ENCODE measurements at places on chromosomes 6 and 20.

DNA sequence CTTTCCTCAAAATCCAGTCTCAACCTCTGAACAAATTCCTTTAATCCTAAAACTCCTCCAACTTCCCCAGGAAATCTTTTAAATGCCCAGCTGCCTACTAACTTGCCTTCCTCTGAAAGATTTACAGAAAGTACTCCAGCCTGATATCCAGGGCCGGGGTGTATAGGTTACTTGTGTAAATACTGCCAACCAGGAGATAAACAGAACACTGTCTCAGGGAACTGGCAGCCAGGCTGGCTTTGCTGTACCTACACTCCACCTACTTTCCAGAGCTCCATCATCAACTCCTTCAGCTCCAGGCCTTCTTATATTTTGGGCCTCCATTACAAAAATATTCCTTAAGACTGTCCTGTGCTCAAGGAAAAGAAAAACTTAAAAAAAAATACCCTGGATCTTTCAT lies 85.9 kb downstream of the CEP162 start:
- no peak for DNase-seq

DNA sequence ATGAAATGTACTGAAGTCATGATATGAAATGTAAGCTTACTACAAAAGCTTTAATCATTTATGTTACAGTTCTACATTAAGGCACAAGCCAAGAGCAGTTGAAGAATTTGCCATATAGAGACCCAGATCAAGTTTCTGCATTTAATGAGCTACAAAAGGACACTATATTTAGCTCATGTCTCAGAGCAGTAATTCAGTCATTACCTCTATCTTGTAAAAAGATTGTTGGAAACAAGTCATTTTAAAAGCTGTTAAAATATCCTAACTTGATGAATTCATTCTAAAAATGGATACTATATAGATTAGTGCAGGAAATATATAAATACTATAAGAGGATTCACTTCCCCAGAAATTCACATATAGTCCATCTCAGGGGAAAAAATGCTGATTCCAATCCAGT lies 45.2 kb upstream of the RIPPLY2 start:
- no peak for DNase-seq

DNA sequence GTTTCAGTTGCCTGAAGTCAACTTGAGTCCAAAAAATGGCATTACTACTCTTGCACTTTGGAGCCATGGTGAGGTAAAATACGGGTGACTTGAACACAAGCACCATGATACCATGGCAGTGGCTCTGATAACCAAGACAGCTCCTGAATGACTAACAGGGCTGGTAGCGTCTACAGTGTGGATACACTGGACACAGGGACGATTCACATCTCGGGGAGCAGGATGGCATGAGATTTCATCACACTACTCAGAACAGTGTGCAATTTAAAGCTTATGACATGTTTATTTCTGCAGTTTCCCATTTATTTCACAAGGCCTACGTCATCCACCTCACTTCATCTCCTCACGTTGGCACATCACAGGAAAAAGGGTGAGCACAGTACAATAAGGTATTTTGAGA lies 950.9 kb downstream of the KIF16B start:
- no peak for DNase-seq

DNA sequence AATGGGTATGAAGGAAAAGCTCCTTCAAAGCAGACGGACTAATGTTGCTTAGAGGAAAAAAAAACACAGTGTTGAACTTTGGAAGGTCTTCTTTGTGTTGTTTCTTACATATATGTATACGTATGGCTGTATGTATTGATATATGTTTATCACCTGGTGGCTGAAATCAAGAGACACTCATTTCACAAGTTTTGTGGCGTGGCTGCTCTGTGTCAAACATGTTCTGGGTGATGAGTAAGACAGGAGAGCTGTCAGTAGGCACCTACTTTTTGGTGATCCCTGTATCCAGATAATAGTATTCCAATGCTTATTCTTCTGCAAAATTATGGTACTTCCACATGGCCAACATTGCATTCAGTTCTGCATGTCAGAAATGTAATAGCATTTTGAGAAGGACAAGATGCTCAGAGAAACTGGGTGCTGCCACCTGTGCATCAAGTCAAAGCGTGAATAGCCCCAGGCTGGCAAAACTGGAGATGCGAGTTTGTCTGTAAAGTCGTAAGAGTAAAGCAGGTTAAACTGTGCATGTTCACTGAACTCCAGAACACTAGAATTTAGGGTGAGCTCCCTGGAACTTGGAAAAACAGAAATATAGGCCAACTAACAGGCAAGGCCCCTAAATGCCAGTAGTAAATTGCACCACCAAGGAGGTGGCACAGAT lies 67.9 kb downstream of the ARMC2 start:
- DNase-seq = no peak

DNA sequence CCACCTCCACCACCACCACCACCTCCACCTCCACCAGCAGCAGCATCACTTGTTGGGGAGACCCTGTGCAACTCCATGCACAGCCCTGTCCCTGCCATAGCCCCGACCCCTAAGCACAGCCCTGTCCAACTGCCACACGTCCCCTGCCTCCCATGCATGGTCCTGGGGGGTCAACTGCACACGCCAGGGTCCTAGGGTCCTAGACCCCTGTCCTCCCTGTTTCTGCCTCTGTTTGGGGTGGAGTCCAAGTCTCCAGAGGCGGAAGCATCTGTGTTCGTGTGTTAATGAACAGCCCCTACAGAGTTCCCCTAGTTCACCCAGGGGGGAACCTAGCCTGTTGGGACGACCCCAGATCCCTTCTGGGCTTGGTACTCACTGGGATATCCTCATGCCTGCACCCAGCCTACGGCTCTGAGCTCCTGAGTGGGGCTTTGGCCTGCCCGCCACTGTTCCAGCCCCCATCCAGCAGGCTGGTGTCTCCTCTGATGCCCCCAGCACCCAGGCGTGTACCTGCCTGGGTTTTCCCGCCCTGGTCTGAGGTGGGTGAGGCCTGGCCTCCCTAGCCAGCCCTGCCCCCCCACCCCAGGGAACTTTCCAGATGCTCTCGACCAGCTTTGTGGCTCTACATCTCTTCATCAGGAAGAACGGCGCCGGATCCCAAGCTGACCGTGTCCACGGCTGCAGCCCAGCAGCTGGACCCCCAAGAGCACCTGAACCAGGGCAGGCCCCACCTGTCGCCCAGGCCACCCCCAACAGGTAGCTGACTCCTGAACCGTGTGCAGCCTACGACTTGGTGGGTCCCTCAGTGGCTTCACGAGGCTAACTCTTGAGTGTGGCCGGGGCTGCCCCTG lies 2.5 kb upstream of the TNFRSF6B start:
- DNase-seq = no peak

DNA sequence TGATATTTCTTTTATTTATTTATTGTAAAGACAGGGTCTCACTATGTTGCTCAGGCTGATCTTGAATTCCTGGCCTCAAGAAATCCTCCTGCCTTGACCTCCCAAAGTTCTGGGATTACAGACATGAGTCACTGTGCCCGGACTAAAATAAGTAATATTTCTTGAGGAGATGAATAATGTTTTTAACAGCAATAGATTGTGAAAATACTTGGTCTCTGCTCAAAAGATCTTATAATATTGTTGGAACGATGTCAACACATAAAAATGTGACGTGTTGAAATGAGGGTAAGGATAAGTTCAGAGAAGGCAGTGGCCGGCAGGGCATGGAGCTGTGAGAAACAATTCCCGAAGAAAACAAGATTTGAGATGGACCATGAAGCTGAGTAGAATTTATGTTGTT lies 178.7 kb downstream of the GJA1 start:
- DNase-seq = no peak

GRCh38 chr6:43335469-43335868 lies 26.8 kb upstream of the CRIP3 start:
- DNase-seq = no peak

DNA sequence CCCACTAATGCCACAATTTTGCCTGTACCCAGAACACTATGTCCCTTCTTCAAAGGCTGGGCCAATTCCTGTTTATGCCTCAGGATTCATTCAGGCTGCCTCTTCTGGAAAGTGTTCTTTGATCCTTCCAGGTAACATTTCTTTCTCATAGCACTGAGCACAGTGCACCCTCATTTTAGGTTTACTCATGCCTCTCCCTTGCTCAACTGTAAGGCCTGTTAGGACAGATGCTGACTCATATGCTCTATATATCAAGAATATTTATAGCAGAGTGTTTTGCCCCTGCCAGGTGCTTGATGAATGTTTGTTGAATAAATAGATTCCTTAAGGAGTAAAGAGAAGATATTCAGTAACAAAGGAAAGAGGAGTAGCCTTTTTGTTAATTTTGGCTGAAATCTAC lies 263.9 kb downstream of the PHF3 start:
- DNase-seq = no peak

- no peak for DNase-seq
Measured at GRCh38 chr20:7708112-7708511, 232.1 kb downstream of the HAO1 start.

DNA sequence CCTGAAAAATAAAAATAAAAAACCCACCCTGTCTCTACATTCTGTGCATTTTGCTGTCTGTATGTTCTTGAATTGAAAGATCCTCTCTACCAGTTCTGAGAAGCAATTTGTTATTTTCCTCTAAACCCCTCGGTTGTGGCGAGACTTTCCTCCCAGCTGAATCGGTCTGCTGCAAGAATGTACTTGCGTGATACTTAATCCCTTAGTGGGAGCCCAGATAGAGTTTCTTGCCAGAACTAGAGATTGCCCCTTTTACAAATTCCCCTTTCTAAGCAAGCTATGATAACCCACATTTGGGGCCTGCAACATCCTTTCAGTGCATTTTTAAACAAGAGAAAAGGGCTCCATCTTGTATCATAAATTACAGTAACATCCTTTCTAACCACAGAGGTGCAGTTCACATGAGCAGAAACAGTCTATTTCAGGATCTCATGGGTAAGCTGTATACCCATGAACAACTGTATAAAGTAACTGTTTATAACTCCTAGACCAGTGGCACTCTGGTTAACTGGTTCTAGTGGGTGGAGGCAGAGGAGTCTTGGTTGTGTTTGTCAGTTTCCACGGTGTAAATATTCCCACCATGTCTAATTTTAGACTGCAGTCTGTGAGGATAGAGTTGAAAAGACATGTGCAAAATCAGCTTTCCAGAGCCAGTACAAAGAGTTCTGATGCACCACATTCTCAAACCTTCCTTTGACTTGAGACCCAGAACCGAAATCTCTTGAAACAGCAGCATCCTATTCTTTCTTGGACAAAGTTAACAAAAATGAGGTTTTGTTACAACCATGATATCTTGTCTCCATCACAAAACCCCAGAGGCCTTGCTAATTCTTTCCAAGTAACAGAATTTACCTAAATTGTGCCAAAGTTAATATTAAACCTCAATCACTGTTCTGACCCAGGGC lies 113.1 kb upstream of the ZNF217 start:
- DNase-seq = no peak

- DNase-seq = no peak
Measured at GRCh38 chr6:49915035-49915434, 48.7 kb upstream of the CRISP1 start.

GRCh38 chr6:26311385-26312095 lies 53.5 kb upstream of the BTN3A2 start:
- DNase-seq = no peak

DNA sequence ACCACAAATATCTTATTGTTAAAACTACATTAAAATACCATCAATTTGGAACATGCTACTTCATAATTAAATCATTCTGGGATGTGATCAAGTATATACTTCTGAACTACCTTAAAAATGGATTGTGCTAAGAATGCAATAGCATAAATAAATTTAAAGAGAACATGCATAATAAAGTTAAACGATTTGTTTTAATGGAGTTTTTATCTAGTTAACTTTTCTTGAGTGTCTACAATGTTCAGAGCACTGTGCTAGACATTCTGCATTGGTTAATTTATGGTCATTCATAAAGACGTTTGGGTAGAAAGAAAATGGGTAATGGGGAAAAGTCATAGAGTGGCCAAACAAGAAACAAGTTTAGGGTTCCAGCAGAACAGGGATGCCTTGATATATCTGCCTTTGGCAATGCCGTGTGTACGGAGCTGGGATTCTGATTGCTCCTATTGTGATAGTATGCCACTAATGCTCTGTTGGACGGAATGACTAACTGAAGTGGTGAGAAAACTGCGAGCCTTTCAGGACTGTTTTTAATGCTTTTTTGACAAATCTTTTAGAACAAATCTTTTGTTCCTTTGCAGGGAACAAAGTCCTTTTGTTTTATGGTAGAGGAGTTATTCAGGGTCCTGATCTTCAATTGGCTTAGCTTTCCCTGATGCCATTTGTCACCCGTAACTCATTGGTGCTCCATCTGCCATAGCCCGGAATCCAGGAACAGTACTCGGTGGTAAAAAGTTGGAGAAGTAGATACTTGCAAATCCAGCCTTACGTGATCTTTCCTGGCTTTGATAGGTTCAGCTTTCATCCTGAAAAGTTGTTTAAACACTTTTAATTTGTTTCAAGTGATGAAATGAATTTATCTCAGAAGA lies 162.6 kb downstream of the BCKDHB start:
- no peak for DNase-seq

- no peak for DNase-seq
Measured at GRCh38 chr20:47456952-47457724, 44.5 kb upstream of the NCOA3 start.

DNA sequence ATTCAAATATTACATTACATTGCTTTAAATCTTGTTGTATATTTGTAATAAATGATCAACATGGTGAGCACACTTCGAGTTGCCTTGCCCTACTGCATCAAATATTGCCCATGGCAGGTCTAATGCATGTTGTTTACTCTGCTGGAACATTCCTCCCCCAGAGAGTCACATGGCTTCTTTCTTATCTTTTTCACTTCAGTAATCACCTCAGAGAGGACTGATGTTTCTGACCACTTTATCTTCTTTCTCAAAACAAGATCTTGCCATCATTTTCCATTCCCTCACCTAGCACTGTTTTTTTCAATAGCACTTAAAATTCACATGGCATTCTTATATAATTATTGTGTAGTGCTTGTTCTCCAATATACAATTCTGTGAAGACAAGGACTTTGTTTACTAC lies 243.5 kb upstream of the THEMIS start:
- no peak for DNase-seq

DNA sequence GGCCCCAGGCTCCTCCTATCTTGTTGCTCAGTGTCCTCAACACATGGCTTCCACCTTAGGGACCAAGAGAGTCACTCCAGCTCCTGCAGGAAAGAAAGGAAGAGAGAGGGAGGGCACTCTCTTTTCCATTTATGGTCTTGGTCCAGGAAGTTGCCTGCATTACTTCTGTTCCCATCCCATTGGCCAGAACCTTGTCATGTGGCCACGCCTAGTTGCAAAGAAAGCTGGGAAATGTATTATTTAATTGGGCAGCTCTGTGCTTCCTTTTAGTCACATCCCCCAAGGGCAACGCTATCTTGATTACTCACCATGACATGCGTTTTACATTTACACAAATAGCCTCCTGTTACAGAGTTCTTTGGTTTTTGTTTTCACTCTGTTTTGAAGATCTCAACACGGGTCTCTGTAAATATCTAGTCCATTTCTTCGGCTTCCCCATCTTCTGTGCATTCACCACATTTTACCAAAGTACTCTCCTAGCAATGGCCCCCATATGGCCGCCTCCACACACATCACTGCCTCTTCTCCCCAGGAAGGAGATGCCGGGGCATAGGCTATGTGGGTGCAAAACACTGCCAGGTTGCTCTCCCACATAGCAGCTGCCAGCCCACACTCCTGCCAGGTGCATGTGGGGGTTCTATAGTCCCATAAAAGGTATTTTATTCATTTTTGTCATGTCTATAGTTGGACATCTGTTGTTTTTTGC lies 35.7 kb upstream of the ZMYND8 start:
- DNase-seq = no peak

GRCh38 chr6:96542702-96543101 lies 20.2 kb upstream of the FHL5 start:
- DNase-seq = no peak

Measured in HuH-7 (cell line).